GF-D8 (cell line): ENCODE measurements at places on chromosomes 2 and 18.
A peak's percentile ranks its signal among the peaks of the same experiment; 100 is the strongest.

DNA sequence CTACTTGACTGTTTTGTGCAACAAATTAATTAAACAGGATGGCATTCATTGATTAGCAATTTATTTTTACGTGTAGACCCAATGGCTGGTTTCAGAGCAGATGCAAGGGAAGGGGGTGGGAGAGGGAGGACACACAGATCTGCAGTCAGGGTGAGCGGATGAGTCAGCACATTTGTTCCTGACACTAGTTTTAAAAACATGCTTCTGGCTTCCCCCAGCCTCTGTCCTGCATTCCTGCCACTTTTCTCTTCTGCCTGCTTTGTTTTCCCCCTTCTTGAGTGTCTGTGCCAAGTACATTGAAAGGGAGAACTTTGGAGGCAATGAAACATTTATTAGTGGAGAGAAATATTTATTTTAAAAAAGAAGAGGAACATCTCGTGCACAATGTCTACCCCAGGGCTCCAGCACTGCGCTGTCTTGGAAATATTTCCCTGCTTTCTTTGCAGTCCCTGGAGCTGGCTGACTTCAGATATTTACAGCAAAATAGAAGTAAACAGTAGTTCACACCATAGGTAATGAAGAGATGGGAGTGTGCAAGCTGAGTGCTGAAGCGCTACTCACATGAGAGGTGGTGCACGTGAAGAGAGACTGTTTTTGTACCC is 52.2 kb downstream of the NRP2 start:
- DNase-seq = no peak

DNA sequence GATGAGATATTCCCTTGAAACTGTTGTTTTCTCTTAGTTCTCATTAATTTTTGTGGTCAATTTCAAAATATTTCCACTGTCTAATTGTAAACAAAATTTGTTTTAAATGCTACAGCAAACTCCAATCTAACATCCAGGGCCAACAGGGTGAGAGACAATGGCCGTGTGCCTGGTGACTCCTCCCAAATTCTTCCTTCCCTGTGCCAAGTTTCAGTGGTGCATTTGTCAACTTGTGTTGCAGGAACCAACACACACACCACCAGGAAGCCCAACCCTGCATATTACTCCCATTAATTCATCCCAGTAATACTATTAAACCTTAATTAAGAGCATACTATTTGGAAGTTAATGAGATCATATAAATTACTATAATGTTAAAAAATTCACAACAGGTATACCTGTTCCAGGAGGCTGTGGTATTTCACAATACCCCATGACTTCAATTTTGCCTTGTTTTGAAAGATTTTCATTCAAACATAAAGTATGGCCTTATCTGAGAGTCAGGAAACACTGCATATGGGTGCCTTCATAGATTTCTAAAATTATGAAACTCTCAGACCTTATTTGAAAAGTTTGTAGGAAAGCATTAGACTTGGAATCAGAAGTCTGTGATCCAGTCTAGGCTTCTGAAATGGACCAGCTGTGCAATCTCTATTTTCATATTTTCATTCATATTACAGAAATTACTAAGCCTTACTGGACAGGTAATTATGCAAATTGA is 1.1 kb downstream of the SERPINB2 start:
- no peak for DNase-seq

GRCh38 chr2:60025496-60025895 is 528.0 kb downstream of the BCL11A start:
- DNase-seq = no peak

DNA sequence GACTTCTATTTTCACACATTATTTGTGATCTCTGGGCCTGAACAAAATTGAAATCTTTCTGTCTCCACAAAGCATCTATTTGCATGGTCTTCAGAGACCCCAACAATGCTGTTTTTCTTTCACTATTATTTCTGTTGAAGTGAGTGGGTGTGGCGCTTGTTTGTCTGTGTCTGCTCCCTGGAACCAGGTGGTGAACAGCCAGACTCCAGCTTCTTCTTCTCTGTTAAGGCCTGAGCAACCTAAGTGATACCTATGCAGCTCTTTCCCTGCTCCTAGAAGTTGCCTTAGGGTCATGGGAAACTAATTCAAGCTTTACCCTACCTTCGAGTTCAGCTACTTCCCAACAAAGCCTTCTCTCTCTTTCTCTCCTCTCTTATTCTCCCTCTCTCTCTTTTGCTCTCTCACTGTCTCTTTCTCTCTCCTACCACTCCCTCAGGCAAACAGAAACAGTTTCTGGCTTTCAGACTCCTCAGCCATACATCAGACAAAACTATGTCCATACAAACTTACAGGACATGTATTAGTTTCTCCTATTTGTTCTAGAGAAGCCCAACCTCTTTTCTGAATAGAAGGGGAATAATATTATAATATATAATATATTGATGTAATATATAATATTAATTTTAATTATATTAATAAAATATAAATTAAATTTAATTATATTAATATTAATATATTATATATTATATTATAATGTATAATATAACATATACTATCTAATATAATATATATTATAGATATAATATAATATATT is 552.5 kb downstream of the DSC3 start:
- DNase-seq = no peak

GRCh38 chr2:230680463-230681170 is 32.0 kb upstream of the CAB39 start:
- DNase-seq = no peak

DNA sequence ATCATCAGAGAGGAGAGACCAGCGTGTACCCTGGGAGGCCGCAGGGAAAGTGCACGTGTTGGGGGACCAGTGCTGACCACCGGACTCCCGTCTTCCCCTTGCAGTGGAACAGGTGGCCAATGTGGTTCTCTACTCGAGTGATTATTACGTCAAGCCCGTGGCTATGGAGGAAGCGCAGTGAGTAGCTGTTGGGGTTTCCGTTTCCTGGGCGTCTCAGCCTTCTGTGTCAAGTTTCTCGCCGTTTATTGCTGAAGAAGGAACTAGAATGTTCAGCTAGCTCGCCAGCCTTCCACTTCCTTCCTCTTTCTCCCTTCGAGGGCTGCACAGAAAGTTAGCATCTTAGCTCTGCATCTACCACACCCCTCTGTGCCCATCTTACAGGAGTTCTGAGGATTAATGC is 22.8 kb upstream of the DGKD start:
- DNase-seq = peak; percentile 99

- DNase-seq = no peak
Measured at GRCh38 chr2:147110317-147110716, 734.5 kb upstream of the ACVR2A start.

DNA sequence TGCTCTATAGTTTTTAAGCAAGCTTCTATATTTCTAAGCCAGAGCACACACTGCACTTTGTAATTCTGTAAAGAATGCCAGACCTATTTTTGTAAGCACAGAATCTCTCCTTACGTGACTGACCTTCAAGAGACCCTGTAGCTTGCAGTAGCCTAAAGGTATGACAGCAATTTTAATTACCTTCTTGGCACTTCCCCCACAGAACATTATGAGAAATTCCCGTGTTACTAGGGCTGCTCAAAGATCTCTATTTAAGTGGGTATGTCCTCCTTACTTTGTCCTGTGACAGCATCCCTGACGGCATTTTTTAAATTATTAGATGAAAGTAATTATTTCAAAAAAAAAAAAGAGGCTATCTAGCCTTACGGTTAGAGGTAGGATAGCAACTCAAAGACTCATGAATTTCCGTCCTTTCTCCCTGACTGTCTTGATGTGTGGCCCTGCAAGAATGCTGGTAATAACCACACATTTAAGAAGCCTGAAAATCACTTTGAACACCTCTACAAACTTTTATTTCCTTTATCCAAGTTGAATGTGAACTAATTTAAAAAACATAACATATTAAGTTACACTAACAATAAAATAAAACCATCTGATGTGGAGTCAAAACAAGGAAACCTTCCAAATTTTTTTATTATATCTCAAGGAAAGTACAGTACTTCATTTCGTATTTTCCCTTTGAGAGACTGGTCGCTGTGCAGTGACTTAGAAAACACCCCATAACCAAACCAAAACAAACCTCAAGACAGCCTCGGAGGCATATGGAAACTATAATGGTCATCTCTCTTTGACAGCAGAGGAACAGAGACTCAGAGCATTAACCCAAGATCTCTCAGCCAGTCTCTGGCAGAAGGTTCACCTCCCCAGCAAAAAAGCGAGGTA is 54.9 kb downstream of the THUMPD2 start:
- DNase-seq = no peak

DNA sequence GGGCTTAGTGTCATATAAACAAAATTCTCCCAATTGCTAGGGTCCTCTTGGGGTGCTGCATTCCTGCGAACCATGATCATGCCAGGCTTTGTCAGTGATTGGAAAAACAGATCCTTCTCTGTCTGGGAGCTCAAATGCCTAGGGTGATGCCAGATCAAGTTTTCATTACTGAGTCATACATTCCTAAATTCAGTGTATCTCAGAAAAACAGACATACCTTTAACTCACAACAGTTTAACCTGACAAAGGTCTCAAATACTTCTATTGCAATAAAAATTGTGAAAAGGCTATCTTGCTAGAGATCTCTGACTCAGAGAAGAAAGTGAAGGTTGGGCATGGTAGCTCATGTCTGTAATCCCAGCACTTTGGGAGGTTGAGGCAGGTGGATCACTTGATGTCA is 86.9 kb downstream of the SH3YL1 start:
- DNase-seq = no peak

DNA sequence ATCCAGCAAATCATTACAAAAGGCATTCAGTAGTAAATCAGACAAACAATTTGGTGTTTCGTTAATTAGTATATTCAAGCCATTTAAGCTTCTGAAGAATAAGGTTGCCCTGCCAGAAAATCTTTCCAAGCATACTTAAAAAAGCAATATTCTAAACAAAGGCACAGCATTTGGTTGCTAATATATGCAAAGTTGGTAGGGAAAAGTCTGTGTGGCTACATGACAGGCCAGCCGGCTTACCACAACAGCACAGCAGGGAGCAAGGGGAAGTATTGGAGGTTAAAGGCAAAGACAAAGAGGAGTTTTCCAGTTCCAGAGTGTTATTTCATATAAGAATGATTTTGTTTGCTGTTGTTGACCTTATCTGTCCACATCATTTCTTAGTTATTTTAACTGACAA is 282.3 kb downstream of the MBD5 start:
- DNase-seq = no peak

DNA sequence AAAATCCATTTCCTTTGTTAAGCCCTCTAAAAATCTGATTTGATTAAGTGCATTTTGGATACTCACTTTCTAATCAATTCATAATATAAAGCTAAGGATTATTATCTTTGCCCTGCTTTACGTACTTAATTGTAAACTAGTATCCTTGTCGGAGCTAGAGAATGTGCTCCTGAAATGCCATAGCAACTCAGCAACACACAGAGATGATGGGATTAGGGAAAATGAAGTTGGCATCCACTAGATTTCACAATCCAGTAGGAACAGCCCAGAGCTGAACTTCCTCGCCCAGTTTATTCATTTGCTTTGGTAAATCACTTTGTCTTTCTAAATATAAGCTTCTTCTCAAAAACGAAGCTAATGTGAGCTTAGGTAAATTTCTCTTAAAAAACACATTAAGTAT is 386.3 kb downstream of the CTNNA2 start:
- DNase-seq = no peak

DNA sequence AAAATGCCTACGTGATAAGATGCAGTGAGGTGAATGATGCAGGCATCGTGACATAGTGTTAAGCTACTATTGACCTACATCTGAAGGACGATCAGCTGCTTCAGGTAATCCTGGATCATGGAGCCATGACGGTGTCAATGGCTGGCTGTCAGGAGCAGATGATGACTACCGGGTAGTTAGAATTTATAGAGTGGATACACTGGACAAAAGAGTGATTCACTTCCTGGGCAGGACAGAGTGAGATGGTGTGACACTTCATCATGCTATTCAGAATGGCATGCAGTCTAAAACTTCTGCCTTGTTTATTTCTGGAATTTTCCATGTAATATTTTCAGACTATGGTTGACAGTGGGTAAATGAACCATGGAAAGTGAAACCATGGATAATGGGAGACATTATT is 29.5 kb downstream of the METTL8 start:
- no peak for DNase-seq

DNA sequence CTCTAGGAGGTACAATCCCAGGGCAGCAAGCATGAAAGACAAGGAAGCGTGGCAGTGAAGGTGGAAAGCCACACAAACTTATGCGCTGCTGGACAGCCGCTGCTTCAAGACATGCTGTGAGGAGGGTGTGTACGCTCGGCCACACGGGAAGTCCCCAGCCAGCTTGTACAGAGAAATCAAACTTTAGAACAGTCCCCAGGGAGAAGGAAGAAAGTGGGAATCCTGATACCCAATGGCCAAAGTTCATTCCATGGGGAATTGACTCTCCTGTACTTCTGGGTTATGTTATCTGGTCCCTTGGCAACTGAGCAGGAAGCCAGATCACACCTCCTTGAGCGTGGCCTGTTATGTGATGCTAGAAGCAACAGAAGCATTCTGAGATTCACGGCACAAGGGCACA is 86.1 kb upstream of the BOD1L2 start:
- no peak for DNase-seq

- no peak for DNase-seq
Measured at GRCh38 chr2:44136252-44136651, 32.4 kb upstream of the PPM1B start.

- no peak for DNase-seq
Measured at GRCh38 chr2:111106706-111107105, 14.0 kb upstream of the BCL2L11 start.

DNA sequence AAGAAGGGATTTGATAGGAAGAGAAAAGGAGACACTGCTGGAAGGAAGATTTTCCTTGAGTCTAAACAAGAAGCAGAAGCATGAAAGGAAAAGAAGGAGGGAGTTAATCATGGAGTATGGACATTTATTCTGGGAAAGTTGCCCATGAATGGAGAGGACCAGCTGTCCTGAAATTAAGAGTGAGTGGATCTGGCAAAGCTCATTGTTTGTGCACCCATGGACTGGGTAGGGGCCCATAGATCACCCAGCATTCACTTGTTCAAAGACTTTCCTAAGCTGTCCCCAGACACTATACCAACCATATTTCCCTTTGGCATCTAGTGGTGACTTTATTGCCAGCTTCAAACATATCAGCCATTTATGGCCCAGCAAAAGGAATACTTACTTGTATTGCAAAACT is 422.7 kb downstream of the FBXO15 start:
- no peak for DNase-seq

GRCh38 chr2:54617409-54617808 is 106.1 kb upstream of the EML6 start:
- DNase-seq = no peak

GRCh38 chr2:47345590-47345924 is 57.4 kb upstream of the MSH2 start:
- DNase-seq = no peak

DNA sequence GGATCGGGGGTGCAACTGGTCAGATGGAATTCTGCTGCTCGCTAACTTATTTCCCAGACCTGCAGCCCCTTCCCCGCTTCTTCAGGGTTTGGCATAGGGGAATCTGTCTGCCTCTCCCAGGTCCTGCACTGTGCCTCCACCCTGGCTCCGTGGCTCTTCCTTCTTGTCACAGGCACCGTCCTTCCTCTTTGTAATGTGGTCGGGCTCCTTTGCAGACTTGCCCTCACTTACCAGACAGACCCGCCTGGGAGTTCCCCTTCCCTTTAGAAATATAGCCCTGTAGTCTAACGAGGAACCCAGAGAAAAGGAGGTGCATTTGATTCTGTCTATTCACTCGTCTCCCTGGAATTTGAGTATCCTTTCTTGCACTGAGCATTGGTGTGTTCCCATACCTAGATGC is 63.9 kb upstream of the PAX8 start:
- DNase-seq = no peak
